Esophagus squamous epithelium (tissue), 5 donors: ENCODE measurements at places on chromosomes 2 and 18.

- no peak for DNase-seq
Observed at GRCh38 chr2:47616506-47616905, 166.4 kb upstream of the MSH6 start.

DNA sequence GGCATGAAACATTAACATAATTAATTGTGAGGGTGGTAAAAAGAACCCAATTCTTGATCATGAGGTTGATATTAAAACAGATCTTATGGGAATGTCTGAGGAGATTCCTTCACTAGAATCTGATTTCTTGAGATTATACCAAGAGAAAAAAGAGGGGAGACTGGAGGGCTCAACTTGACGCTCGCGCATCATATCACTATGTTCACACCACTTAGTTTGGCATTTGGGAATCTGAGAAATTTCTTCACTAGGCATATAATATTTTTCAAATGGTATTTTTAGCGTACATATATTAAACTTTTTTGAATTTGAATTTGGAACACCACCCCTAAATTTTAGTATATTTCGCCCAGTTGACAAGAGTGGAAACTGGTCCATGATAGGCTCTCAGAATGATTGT is 140.1 kb downstream of the SATB2 start:
- no peak for DNase-seq

GRCh38 chr2:67777010-67777409 is 285.8 kb downstream of the C1D start:
- DNase-seq = no peak

- no peak for DNase-seq
Observed at GRCh38 chr2:128584296-128584890, 265.7 kb upstream of the HS6ST1 start.

DNA sequence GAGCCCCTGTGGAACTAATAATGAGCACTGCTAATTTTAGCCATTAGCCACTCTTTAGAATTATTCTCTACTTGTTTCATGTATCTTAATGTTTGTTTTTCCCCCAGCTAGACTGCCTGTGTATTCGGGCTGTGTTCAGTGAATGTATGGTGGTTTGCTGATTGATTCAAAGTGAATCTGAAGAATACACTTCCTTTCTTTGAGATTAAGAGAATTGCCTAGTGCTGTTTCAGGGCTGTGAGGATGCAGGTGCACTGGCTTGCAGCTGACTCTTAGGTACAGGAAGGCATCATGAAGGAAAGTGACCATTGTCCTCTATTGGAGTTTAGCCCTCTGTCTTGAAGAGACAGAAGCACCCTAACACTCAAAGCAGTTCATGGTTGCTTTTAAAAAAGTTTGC is 138.7 kb downstream of the CERS6 start:
- no peak for DNase-seq

GRCh38 chr2:231597627-231598026 is 5.0 kb downstream of the TEX44 start:
- DNase-seq = no peak

- no peak for DNase-seq
Observed at GRCh38 chr2:18282026-18282425, 278.4 kb downstream of the RDH14 start.

GRCh38 chr2:109144271-109144670 is 15.3 kb downstream of the SH3RF3 start:
- no peak for DNase-seq

GRCh38 chr2:160878618-160879017 is 281.6 kb upstream of the TANK start:
- DNase-seq = no peak

GRCh38 chr18:74856928-74857327 is 259.3 kb downstream of the ZNF407 start:
- no peak for DNase-seq

GRCh38 chr18:49238433-49239042 is 221.9 kb downstream of the DYM start:
- no peak for DNase-seq

DNA sequence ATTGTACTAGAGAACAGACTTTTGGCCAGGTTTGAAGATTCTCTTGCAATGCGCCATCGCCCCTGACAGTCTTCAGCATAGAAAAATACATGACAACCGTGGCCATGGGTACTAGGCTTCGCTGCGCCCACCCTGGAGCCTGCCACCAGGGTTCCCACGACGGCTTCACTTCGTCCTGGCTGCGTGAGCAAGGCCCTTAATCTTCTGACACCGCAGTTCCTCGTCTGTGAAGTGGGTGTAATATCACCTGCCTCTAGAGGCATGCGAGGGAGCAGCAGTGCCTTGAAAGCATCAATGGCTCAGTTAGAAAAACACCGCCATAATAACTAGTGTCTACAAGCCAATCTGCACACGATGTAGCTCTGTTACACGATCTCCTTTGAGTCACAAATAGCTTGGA is 175.2 kb upstream of the HS6ST1 start:
- no peak for DNase-seq

DNA sequence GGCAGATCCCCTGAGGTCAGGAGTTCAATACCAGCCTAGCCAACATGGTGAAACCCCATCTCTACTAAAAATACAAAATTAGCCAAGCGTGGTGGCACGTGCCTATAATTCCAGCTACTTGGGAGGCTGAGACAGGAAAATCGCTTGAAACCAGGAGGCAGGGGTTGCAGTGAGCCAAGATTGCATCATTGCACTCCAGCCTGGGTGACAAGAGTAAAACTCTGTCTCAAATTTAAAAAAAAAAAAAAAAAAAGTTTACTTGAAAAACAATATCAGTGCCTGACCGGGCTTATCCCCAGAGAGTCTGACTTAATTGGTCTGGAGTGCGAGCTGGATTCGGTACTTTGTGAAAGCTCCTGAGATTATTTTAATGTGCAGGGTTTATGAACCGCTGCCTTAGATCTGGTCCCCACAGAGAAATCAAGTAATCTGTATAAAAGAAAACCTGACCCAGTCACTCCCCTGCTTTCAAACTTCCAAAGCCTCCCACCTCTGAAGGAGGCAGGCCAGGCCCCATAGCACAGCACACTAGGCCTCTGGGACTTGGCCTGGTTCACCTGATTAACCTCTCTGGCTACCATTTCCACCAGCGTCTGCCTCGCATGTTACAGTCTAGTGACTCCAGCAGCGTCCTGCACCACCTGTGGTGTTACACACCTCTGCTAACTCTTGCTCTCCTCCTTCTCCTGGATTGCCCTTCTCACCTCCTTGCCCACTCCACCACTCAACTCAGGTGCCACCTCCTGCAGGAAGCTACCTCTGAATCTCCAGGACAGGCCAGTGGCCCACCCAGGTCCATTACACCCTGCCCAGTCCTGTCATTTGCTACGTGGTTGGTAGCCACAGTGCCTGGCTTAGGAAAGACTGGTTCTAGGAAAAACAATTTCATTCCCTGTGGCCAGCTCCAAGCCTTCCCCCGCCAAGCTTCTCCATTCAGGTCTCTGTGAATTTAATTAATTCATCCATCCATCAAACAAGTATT is 114.3 kb upstream of the PPP1CB start:
- no peak for DNase-seq

DNA sequence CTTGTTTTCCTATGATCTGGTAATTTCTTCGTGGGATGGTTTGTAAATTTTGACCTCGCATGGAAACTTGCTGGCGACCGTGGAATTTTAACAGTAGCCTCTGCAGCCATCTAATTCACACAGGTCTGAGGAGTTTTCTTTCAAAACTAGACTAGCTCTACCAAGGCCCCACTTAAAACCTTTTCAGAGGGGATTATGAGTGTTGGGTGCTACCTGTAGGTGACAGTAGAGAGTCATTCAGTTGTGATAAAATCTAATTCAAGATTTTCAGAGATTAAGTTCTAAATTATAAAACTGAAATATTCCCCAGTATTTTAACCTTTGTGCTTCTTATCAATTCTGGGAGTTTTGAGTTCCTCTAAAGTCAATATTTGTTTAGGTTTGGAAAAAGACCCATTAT is 31.0 kb downstream of the THSD7B start:
- no peak for DNase-seq

DNA sequence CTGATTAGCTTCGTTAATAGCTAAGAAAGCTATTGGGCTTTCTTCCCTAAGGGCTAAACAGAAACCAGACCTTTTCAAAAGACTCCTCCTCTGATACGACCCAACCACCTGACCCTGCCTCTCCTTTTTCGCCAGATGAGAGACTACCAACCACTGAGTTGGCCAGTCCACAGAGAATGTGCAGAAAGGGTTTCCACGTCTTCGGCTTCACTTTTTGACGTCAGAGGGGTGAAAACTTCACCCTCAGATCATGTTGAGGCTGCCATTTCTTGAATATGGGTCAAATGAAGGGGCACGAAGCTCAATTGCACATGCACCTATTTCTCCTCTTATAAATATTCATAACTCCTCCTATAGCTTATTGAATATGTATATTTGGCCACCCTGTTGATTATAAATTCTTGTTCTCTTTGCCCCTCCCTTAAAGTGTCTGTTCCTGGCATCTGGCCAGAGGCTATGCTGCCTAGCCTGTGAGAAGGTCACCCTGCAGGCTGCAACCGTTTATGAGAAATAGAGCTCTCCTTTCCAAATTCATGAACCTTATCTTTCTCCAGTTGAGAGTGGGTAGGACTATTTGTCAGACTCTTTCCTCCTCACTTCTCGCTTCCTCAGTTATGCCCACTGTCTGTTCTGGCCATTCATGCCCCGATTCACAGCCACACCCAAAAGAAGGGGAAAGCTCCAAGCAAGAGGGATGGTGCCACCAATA is 301.6 kb downstream of the STK39 start:
- no peak for DNase-seq

GRCh38 chr2:78992451-78992806 is 33.1 kb upstream of the REG3G start:
- DNase-seq = no peak
